ENCODE measurements at places on chromosomes 11 and 22. TPM values are rescaled to one million over a fixed set of nuclear protein-coding genes. Genes with fewer than 3 reads are reported as not detected.

Gene EMID1
- 0.07 TPM for total RNA-seq

Gene AQP11
- 0.63 TPM for total RNA-seq

GRCh38 chr11:15139096-15139770 lies 24.5 kb downstream of the INSC start:
- no peak for DNase-seq

GRCh38 chr11:11311169-11311568 lies 41.9 kb downstream of the CSNK2A3 start:
- no peak for DNase-seq

GRCh38 chr22:36336246-36337182 lies 51.3 kb downstream of the MYH9 start:
- no peak for DNase-seq
